ENCODE measurements at places on chromosomes 2 and 18.

DNA sequence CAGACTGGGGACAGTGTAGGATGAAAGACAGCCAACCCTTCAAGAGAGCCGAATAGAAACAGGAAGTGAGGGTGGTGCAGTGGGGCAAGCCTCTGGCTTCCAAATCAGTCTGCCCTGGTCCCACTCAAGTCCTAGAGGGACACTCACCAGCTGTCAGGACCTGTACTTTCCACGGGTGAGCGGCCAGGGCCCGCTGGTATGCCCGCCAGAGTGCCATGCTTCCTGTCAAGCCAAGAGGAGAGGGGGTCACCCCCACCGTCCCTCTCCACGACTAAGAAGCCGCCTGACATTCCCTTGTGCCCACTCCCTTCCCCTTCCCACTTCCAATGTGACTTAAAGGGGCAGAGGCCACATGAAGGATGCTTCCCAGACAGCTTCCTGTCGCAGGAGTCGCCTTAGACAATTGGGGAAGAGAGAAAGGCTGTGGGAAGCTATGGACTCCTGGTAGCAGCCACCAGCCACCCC, 564 bp downstream of the MPV17 start:
- peak; percentile 32 for DNase-seq

DNA sequence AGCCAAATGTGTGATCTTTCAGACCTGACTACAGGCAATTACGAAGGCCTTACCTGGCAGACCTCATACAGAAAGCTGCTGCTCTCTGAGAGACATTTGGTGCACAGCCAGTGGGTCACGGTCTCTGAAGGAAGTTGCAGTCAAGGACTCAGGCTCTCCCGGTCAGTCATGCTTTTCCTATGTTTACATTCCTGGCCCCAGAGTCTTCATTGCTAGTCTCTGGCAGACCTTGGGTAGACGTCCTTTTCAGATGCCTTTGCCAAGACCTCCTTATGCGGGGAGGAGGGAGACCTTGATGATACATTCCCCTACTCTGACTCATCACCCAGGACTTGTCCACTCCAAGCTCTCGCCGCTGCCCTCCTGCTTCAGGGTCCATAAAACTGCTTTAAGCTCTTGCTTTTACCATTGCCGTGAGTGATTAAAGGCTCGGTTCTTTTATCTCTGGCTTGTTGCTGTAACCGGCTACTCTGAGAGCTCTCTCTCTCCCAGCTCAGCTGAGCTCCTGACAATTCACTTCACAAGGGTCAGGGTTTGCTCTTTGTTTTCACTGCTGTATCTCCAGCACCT, 62.0 kb upstream of the SLC35F5 start:
- peak; percentile 98 for DNase-seq

DNA sequence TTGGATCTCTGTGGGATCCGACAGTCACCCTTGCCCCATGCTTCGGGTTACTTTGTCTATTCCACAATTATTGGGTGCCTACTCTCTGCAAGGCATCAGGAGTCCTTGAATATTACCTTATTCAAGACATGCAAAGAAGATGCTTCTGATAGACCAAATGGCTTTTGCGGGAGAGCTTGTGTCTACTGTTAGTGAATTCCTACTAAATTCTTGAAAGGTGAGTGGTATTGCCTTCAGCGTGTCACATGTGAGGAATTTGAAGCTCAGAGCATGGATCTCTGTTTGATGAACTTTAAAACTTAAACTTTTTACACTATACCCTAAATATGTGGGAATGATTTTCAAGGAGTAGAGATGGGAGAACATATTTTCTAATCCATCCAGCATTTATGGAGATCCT, 184.4 kb downstream of the LTBP1 start:
- DNase-seq, result no peak

GRCh38 chr2:218217360-218218267, 625 bp downstream of the ARPC2 start:
- no peak for DNase-seq

- DNase-seq, result no peak
Measured at GRCh38 chr2:71720283-71720560, 266.9 kb downstream of the DYSF start.

GRCh38 chr2:64754570-64754969, 100.9 kb upstream of the SERTAD2 start:
- DNase-seq, result no peak

GRCh38 chr2:70647873-70648481, 94.4 kb upstream of the TGFA start:
- peak; percentile 53 for DNase-seq

GRCh38 chr2:168793596-168793995, 8.8 kb upstream of the NOSTRIN start:
- DNase-seq, result no peak

GRCh38 chr18:10995550-10995949, 153.8 kb downstream of the PIEZO2 start:
- no peak for DNase-seq

DNA sequence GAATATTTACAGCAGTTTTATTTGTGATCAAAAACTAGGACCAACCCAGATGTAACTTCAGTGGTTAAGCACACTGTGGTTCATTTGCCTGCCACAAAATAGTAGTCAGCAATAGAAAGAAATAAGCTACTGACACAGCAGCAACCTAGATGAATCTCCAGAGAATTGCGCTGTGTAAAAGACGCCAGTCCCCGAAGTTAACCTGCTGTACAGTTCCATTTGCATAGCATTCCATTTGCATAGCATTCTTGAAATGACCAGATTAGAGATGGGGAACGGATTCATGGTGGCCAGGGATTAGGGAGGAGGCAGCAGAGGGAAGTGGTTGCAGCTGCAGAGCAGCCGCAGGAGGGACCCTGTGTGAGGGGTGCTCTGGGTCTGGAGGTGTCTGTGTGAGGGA, 39.3 kb upstream of the NFATC1 start:
- no peak for DNase-seq

DNA sequence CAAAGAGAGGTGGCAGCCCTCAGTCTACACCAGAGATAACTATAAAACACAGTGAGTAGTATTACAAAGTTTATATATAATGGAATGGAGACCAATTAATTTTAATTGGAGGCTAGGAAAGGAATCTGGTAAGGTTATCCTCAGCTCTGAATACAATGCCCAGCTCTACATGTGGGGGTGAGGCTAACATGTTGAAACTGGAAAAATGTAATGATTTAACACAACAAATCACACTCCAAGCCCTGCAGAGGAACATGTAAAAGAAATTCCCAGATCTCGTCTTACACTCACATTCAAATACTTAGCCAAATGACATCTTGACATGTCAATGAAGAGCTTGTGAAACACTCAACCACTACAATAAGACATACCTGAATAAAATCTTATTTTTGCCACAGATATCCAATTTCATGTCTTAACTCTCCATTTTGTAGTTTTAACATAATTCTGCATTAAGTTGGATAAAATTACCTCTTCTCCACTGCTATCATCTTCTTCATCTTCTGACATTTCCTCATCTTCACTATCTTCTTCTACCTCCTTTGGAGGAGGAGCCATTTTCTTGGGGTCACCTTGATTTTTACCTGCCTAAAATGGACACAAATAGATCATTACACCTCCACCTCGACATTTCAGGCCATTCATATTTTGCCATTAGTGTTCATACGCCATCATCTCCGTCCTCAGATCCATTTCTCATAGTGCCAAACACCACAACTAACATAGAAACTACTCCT, 1.4 kb downstream of the NCL start:
- no peak for DNase-seq

- DNase-seq, result no peak
Measured at GRCh38 chr2:109081374-109081773, 47.6 kb upstream of the SH3RF3 start.

DNA sequence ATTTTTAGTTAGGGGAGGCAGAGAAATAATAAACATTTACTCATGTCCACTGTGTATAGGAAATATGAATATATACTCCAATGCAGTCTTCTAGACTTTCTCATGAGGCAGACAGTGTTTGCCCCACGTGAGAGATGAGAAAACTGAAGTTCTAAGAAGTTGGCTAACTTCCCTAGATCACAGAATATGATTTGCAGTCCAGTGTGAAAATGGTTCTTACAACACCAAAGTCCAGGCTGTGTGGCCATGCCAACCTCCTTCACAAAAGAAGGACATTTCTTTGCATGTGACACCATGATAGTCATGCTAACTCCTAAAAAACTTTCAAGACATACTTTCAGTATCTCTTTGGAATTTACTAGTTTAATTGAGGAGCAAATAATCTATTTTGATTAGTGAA, 143.7 kb downstream of the IRS1 start:
- peak; percentile 70 for DNase-seq

- DNase-seq, result no peak
Measured at GRCh38 chr2:223997938-223998337, 40.7 kb downstream of the MRPL44 start.

- DNase-seq, result peak; percentile 62
Measured at GRCh38 chr18:54444319-54444914, 86.7 kb downstream of the C18orf54 start.

- DNase-seq, result peak; percentile 47
Measured at GRCh38 chr2:170324640-170325046, 146.7 kb downstream of the MYO3B start.

- peak; percentile 17 for DNase-seq
Measured at GRCh38 chr2:168912901-168913369, 11.8 kb downstream of the G6PC2 start.

DNA sequence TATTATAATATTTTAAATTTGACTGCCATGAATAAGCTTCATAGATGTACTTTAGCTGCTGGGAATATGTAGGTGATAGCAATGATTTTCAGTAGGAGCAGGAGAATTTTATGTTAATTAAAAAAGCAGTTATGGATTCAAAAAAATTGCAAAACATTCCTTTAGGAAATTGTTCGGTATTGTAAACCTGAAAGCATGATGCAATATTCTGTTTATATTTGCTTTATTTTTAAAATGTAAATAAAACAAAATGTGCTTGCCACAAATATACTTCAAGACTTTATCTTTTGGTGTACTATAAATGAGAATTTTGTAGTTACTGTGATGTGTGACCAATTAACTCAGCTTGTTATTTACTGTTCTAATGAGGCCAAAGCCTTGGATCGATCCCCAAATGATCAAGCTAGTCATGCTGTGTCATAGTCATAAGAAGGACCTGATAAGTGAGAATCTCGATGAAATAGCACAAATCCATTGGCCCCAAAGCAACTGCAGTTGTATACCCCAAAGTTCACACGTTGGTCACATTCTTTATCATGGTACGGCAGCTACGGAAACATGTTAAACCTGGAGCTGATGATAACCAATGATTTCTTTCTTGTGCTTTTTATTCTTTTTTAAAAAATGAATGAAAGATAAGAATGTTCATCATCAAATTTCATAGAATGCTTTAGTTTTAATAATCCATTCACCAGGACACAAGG, 23.6 kb upstream of the ATIC start:
- DNase-seq, result no peak

GRCh38 chr2:170587117-170587516, 128.0 kb upstream of the SP5 start:
- no peak for DNase-seq

- DNase-seq, result peak; percentile 74
Measured at GRCh38 chr18:59459369-59460071, 100.5 kb upstream of the LMAN1 start.

DNA sequence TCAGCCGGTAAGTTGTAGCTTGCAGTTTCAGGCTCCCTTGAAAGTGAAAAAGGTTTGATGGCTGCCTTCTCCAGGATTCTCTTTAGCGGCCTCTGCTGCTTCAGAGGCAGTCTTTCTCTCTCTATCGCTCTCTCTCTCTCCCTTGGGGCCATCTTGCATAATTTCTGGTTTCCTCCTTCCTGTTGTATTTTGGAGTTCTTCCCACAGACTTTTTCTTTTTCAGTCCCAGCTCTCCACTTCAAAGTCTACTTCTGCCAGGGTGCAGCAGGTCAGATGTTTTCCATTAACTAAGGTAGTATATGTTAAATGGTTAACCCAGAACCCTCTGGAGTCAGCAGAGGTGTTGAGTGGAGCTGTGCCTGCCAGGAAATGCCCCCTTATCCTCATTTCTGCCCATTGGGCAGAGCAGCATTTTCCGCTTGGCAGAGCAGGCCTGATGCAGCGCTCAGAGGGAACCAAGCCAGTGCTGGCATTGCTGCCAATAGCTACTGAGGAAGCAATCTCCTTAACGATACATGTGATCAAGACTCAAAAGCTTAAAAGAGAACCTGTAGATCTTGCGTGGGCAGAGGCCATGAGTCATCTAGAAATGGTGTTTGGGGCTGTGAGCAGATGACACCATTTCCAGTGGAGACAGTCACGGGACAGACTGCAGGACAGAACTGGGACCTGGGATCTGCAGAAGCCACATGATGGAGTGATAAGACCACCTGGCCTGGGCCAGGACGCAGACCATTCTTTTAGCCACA, 20.8 kb downstream of the DBI start:
- peak; percentile 91 for DNase-seq

- no peak for DNase-seq
Measured at GRCh38 chr18:35019933-35020332, 21.3 kb upstream of the MAPRE2 start.

- no peak for DNase-seq
Measured at GRCh38 chr2:16139663-16140615, 199.6 kb downstream of the MYCN start.

DNA sequence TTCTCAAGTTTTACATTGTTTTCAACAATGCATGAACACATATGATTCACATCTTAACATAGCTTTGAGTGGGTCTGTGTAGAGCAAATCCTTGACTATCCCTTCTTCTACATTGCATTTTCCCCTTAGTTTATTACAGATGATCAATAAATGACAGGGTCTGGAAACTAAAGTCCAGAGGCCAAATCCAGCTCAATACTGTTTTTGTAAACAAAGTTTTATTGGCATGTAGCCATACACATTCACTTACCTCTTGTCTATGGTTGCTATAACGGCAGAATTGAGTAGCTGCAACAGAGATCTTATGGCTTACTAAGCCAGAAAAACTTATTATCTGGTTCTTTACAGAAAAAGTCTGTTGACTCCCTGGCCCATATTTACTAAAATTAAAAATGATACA, 12.8 kb downstream of the FANCL start:
- DNase-seq, result no peak

DNA sequence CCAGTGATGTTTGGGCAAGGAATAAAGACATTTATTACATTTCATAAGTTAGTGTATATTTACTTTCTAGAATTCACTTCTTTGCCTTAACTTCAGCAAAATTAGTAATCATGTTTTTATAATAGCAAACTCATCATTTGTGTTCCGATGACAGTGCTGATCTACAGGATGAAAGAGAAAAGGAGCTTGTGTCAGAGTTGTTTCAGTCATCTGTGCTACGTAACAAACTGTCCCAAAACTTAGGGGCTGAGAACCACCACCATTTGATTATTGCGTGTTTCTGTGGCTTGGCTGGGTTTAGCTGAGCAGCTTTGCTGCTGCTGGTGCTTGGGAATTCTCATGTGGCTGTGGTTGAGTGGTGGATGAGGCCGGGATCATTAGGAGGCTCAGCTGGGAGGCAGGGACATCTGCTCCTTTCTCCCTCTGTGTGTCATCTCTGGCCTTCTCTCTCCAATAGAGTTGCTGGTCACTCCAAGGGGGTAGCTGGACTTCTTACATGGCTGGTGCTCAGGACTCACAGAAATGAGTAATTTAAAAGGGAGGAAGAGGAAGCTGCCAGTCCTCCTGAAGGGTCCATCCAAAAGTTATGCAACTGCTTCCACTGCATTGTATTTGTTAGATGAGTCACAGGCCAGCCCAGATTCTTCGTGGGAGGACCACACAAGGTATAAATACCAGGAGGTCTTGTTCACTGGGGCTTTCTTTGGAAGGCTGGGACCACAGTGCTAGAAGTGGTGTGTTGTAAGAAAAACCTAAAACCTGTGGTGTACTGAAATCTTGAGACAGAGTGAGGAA, 43.4 kb upstream of the HAAO start:
- DNase-seq, result peak; percentile 100

- DNase-seq, result no peak
Measured at GRCh38 chr18:25080211-25080610, 271.8 kb downstream of the ZNF521 start.

GRCh38 chr2:8682719-8683667, 1.1 kb downstream of the ID2 start:
- DNase-seq, result peak; percentile 49

- no peak for DNase-seq
Measured at GRCh38 chr2:121947674-121948073, 192.2 kb downstream of the TSN start.

All from fibroblast of mammary gland (primary cell).